ENCODE measurements at places on chromosomes 6 and 20.

DNA sequence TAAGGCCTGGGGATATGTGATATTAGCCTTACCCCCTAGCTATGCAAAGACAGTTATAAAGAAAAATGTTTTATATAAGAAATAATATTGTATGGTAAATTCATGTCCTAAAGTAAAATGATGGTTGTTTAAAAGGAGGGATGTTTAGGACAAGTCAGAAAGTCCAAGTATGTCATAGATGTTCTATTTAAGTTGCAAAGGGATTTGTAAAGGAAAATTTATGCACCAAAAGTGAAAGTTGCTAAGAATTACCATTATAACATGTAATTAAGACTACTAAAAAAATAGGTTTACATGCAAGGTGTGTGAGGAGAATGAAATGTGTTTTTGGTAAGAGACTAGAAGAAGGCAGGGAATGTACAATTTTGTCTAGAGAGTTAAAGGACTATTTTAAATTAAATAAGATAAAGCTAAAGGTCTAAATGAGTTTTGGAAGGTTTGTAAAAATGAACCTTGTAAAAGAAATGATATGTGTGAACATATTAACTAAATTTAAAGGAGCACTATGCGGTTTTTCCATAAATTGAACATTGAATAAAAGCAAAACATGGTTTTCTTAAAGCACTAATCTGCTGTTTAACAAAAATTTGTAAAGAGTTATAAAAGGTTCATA lies 22.7 kb upstream of the GOPC start:
- no peak for DNase-seq

DNA sequence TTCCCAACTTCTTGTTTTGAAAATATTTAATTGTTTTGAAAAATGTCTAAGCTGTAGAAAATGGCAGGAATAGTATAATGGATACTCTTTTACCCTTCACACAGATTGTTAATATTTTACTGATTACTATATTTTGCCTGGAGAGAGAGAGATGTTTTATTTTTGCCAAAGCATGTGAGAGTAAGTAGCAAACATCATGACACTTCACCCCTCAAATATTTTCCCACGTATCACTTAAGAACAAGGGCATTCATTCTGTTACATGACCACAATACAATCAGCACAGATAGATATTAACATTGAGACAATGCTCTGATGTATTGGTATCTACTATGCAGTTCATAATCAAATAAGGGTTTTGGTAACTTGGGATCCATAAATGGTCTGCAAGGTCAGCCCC lies 116.5 kb downstream of the CCDC170 start:
- DNase-seq = no peak

GRCh38 chr20:22984606-22985005 lies 50.5 kb upstream of the SSTR4 start:
- DNase-seq = no peak

GRCh38 chr6:113276601-113277000 lies 580.5 kb upstream of the MARCKS start:
- DNase-seq = no peak

DNA sequence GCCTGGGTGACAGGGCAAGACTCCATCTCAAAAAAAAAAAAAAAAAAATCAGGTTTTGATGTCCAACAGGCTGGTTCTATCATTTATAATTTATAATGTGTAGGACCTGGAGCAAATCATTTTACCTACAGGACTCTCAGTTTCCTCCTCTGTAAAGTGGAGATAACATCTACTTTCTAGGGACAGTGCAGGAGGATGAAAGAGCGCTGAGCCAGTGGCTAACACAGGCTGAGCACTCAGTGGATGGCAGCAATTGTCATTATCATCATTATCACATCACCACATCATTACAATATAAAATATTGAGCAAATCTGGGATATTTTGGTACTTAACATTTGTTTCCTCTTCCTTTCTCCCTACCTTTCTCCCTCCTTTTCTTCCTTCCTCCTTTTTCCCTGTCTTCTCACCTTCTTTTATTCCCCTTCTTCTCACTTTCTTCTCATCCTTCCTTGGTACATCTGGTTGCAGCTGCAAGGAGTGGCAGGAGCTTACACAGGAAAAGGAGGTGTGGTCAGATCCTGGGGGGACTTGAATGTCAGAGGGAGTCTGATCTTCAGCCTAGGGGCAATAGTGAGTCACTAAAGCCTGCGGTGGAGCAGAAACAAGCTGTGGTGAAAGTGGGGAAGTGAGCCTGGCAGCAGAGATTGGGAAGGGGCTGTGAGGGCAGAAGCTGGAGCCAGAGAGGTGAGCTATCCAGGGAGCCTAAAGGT lies 24.6 kb upstream of the CTNNBL1 start:
- no peak for DNase-seq

DNA sequence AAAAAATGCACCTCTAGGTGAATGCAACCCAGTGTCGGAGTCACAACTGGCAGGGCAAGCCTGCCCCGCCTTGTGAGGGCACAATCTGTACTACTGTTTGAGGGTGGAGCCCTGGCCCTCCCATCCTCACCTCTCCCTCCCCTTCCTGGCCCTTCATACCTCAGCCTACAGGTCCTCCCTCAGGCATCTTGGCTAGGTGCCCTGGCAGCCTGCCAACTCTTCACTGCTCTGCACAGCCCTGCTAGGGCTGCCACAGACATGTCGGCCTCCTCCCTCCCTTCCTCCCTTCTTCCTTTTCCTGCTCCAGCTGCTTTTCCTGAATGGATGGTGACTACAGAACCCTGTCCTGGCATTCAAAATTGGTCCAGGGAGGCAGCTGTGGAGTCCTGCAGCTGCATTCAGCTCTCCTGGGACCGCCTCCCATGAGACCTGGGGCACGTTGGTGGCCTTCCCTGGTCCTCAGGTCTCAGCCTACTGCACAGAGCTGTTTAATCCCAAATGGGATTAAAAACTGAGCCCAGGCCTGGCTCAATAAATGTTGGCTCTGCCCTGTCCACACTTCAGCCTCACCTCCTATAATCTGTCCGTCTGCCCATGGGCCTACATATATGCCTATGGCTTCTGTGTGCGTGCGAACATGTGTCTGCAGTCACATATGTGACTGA lies 52.7 kb downstream of the CDH22 start:
- DNase-seq = peak; percentile 86

DNA sequence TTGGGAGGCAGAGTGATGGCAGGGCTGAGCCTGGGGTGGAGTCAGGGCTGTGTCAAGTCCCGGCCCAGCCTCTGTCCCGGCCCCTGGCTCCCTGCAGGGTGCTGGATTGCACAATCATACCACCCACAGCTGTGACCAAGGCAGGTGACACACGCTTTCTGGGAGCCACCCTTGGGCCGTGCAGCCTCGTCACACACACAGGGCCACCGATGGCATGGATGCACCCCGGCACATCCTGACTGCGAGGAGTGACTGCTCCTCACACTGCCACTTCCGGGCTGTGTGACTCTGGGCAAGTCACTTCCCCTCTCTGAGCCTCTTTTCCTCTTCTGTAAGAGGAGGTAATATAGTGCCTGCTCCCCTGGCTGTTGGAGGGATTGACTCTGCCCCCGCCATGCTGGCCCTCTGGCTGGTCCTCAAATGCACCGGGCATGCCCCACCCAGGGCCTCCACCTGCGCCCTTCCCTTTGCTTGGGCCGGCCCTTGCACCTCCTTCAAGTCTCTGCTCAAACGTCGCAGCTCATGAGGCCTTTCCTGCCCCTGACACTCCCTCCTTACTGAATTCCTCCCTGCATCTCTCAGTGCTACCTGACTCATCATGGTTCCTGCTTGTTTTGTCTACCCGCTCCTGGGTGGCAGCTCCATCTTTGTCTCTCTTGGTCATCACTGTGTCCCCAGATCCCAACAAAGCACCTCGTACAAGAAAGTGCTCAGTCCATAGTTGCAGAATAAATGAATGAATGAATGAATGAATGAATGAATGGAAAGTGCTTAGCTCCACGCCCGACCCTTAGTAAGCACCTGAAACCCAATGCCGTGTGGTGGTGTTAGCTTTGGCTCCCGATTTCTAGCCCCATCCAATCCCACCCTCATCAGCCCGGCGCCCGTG lies 93.5 kb downstream of the CEBPB start:
- no peak for DNase-seq

DNA sequence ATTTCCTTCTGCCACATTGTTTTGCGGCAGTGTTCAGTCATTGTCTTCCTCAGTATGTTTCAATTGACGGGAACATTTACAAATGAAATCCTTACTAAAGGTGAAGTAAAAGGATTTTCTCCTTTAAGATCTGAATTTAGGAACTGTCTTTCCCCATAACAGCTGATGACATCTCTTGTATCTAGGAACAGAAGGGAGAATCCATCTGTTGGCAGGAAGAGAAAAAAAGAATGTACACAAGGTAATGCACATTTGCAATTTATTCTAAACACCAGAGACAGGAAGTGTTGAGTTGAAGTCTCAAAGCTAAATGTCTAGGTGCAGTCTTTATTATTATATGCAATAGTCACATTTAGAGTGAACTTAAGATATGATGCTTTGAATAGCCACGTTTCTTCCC lies 334.5 kb downstream of the HDGFL1 start:
- DNase-seq = no peak

DNA sequence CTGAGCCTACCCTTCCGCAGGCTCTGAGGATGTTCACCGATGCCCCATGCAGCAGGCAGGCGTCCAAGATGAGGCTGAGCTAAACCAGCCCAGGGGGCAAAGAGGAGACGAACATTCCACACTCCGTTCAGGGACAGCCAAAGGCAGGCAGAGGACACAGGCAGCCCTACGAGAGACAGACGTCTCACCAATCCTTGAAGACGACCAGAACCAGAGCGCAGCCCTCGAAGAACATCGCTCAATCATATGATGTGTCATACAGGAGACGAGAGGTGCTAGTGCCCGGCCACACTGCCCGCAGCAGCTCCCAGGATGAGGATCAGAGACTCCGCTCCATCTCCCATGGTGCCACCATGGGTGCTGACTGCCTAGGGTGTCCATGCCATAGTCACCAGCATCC lies 35.6 kb upstream of the TMEM181 start:
- DNase-seq = no peak

Data from cerebellar nuclear complex (tissue), 1 donor.